ENCODE measurements at places on chromosomes 6 and 20.

- DNase-seq = peak; percentile 70
Measured at GRCh38 chr20:10090588-10091166, 55.9 kb downstream of the ANKEF1 start.

- peak; percentile 23 for DNase-seq
Measured at GRCh38 chr6:2020909-2021308, 224.5 kb downstream of the GMDS start.

GRCh38 chr20:35063168-35063567 lies 29.4 kb downstream of the TRPC4AP start:
- DNase-seq = no peak

DNA sequence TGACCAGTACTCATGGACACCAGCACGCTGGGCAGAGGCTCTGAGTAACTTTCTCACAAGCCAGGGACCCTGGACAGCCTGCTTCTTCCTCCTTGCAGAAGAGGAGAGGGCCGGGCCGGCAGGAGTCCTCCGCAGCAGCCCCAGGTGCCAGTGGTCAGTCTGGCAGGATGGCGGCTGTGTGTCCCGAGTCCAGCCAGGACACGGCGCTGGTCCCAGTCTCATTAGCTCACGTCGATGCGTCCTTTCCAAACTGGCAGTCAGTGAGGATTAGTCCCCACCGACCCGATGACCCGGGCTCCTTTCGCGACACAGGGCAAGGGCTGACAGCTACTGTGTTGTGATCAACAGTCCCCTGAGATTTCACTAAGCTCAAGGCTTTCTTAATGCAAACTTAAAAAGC lies 267.0 kb downstream of the TAF4 start:
- no peak for DNase-seq

DNA sequence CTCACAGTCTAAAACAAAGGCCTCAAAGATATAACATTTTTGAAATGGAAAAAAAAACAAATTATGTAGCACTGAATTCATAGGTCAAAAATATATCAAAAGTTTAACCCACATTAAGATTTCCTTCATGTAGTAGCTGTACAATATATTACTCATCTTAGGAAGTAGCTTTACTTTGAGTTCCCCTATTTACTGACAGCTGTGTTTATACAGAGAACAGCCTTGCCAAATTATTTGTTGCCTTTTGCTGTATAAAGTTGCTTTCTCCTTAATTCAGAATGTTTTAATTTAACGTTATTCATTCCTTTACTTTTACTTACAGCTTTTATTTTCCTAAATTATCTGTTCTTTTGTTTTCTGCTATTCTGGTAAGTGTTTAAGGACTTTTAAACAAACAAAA lies 181.0 kb downstream of the COL12A1 start:
- DNase-seq = no peak

DNA sequence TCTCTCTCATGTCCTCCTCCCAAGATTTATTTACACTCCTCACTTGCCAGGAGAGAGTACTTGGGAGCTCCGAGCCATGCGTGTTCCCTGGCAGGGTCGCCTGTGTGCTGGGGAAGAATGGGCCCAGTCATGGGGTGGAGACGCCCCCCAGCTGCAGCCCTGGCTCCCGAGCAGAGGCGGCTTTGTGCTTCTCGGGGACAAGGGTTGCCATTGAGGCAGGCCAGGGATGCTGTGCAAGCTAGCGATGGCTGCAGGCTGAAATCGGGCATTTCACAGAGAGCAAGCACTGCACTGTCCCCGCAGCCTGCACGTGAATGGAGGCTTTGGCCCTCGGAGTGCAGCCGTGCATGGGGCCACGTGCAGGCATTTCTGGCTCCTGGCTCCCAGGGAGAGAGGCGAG lies 23.8 kb downstream of the PHACTR3 start:
- DNase-seq = no peak

- no peak for DNase-seq
Measured at GRCh38 chr6:113402544-113402943, 454.6 kb upstream of the MARCKS start.

GRCh38 chr6:85360794-85361642 lies 88.9 kb upstream of the NT5E start:
- peak; percentile 88 for DNase-seq

GRCh38 chr6:51855310-51856082 lies 231.9 kb downstream of the PKHD1 start:
- DNase-seq = peak; percentile 62

- peak; percentile 2 for DNase-seq
Measured at GRCh38 chr6:101118136-101118396, 236.9 kb upstream of the ASCC3 start.

All from GM03348 (cell line).